Spinal cord (tissue), 10 donors: ENCODE measurements at places on chromosomes 5 and 9. TPM values are rescaled to one million over a fixed set of nuclear protein-coding genes. Genes with fewer than 3 reads are reported as not detected.

PCDHGB4 gene
- 10.3 TPM for polyA plus RNA-seq

CER1 gene
- 0.49 TPM for polyA plus RNA-seq

CSF2 gene
- not detected for polyA plus RNA-seq

BHMT2 gene
- 2.8 TPM for polyA plus RNA-seq

C9 gene
- polyA plus RNA-seq: 0.08 TPM

ZBED3 gene
- 14.6 TPM for polyA plus RNA-seq

DMRT2 gene
- polyA plus RNA-seq: 3.2 TPM

MCC gene
- polyA plus RNA-seq: 19.2 TPM

CDKN2B-AS1 gene
- 0.29 TPM for polyA plus RNA-seq

GRCh38 chr5:32115985-32116384, 58.1 kb downstream of the GOLPH3 start:
- DNase-seq: no peak

DNA sequence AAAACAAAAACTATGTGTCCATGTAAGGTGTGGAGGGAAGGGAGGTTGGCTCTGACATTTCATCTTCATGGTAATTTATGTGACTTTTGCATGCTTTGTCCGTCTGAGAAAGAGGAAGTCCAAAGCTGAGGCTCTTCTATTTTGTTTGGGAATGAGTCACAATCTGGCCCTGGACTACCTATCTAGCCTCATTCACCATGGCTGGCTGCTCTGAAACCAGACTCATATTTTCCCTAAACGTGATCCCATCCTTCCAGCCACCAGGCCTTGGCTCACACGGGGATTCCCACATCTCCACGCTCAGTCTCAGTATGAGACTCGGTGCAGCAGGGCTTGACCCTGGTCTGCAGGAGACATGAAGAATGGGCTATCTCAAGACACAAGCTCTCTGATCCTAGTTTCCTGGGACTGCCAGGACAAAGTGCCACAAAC, 672.8 kb downstream of the ACTL7B start:
- no peak for DNase-seq

DNA sequence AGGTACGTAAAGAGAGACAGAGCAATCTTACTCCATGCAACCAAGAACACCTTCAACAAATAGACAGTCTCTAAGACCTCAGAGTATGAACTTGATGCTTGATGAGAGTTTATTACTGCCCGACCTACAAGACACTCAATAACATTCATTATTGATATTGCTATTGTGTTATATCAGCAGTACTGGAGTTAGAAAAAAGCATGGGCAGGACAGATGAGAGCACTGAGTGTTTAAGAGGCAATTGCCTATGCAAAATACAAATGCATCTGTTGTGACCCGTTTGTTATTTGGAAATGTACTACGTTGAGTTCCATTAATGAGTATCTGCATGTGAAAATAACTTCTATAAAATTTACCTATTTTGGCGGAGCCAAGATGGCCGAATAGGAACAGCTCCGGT, 8.1 kb upstream of the MARCOL start:
- DNase-seq: no peak

DNA sequence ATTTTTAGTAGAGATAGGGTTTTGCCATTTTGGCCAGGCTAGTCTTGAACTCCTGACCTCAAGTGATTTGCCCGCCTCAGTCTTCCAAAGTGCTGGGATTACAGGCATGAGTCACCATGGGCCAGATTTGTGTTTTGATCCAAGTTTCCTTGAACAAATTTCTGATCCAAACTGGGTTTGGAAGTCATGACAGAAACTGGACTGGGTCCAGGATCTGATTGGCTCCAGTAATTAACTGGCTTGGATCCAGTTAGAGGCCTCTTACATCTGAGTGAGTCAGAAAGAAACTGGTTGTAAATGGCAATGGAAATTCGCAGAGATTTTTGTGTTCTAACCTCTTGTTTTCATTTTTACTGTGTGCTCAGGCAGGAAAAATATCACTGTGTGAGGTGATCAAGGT, 141.6 kb downstream of the SLC25A46 start:
- no peak for DNase-seq

DNA sequence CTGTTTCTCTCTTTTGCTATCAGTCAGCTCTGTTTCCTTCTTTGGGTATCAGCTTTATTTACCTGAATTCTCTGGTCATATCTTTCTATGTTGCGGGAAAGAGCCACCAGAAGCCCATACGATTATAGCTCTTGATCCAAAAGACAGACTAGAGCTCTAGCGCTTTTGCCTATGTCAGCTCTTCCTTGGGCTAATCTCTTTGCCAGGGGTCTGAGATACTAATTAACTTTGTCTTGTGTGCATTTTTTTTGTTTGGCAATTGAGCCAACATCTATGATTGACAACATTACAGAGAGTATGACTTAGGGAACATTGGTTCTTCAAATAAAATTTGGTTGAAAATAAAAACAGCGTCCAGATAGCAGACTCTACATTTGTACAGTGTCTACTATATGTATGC, 603.0 kb downstream of the KCTD16 start:
- no peak for DNase-seq

DNA sequence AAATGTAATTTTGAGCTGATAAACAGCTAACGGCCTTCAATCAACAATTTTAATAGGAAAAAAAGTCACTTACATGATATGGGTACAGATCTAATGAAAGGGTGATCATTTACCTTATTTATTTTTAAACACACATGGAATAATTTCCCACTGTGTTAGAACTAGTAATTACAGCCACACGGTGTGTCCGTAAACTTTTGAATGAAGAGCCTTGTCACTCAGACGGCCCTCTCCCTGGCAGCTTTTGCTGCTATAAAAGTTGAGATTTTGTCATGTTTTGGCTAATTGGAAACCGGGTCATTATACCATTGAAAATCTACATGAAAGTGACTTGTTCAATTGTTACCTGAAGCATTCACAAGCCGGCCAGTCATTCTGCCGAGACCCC, 15.7 kb downstream of the CFAP77 start:
- no peak for DNase-seq

GRCh38 chr5:67105270-67105669, 91.3 kb downstream of the CD180 start:
- no peak for DNase-seq

GRCh38 chr5:127375544-127376091, 85.0 kb downstream of the MEGF10 start:
- DNase-seq: no peak

GRCh38 chr9:73074176-73074708, 77.4 kb upstream of the ANXA1 start:
- DNase-seq: no peak

GRCh38 chr5:80054682-80055081, 19.5 kb downstream of the THBS4 start:
- DNase-seq: no peak

GRCh38 chr5:105587963-105588662, 2025.5 kb upstream of the NUDT12 start:
- no peak for DNase-seq

- DNase-seq: no peak
Observed at GRCh38 chr9:120545701-120546550, 34.0 kb downstream of the CDK5RAP2 start.

- DNase-seq: no peak
Observed at GRCh38 chr9:80143899-80144298, 572.1 kb downstream of the TLE4 start.

DNA sequence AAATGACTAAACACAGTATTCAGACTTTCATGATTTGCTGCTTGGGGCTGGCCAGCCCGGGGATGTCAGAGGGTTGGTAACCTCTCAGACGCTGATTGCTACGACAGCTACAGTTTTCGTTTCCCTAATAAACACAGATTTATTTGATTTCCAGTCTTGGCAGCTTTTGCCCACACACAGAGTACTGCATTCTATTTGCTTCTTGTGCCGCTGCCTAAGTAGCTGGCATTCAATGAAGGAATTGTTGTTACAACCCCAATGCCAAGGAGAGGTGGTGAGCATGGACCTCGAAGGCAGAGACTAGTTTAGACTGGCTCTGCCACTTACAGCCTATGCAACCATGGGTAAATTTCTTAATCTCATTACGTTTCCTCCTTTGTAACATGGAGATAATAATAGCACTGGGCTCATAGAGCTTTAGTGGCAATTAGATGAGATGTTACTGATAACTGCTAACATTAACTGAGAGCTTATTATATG, 247.1 kb upstream of the PANK3 start:
- peak; percentile 66 for DNase-seq

DNA sequence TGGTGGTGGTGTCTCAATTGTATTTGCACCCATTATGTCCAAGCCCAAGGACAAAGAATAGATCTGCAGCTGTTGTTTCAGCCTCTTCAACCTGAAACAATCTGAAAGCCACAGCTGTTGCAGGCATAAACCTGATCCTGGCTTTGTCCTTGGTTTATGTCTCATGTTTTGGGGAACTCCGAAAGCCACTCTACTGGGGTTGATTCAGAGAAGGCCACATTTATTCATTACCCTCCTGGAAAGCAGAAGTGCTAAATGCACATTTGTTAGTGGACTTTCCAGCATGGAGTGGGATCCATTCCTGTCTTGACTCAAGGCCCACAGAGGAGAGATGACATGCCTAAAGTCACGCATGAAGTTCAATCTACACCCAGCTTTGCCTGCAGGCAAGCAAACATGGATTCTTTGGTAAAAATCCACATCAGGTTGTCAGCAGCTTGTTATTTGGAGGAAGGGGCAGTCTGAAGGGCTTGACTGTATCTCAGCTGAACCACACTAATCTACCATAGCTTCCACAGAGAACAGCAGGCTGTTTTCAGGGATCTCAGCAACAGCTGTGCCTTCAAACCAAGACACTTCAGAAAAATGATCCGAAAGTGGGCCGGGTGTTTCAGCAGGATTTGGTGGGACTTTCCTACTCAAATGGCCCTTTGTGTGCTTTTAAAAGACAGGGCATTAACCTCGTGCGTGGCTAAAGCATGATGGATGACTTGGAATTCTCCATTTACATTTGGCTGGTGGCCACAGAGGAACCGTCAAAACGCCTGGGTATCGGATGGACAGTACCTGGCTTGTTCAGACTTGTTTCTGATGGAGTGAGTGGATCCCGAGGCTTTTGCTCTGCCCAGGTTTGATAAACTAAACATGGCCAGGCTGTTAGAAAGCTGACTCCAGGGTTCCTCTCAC, 36.2 kb upstream of the ADAM19 start:
- no peak for DNase-seq

- no peak for DNase-seq
Observed at GRCh38 chr9:107874137-107874536, 384.6 kb upstream of the KLF4 start.

DNA sequence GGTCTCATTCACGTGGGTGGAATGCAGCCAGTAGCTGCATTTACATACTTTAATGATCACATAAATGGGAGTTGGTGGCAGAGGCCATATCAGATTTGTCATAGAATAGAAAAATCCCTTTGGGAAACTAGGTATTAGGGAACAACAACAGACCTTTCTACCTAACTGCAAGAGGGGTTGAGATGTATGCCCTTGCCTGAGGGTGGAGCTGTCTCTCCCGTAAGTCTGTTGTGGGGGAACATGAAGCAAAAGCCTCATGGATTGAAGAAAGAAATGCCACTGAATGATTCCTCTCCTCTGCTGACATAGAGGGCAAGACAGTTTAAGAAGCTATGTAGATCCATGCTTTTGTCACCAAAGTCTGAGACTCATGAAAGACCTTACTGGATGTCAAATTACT, 461.3 kb downstream of the SPOCK1 start:
- no peak for DNase-seq

DNA sequence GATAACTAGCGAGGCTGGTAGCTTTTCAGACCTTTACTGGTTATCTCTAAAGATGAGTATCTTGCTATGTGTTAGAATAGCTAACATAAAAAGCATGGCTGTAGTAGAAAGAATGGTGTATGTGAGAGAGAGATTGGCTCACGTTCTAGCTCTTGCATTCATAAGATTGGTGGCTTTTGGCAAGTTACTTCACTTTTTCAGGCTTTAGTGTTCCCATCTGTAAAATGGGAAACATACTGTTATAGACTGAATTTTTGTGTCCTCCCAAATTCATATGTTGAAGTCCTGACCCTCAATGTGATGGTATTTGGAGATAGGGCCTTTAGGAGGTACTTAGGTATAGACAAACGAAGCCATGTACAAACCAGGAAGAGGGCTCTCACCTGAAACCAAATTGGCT, 302.4 kb upstream of the KLF4 start:
- no peak for DNase-seq

- DNase-seq: no peak
Observed at GRCh38 chr9:75188756-75189155, 100.4 kb downstream of the OSTF1 start.

GRCh38 chr5:179297026-179297425, 48.2 kb downstream of the ADAMTS2 start:
- DNase-seq: no peak

DNA sequence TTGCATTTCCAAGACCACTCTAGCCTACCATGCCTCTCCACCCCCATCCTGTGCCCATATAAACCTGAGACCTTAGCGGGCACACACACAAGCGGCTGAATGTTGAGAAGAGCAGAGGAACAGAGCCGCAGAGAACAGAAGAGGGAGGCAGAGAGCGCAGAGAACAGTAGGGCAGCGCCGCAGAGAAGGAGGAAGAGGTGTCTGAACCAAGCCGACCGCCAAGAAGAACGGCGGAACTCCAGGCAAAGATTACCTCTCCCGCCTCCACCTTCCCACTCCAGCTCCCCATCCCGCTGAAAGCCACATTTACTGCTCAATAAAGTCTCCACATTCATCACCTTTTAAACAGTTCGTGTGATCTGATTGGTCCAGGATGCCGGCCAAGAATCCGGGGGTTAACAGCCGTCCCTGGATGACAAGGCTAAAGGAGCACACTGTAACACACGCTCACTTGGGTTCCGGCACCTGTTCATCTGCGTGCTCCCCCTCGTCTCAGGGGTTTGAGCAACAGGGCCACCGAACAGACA, 33.2 kb downstream of the GRIN3A start:
- DNase-seq: no peak

DNA sequence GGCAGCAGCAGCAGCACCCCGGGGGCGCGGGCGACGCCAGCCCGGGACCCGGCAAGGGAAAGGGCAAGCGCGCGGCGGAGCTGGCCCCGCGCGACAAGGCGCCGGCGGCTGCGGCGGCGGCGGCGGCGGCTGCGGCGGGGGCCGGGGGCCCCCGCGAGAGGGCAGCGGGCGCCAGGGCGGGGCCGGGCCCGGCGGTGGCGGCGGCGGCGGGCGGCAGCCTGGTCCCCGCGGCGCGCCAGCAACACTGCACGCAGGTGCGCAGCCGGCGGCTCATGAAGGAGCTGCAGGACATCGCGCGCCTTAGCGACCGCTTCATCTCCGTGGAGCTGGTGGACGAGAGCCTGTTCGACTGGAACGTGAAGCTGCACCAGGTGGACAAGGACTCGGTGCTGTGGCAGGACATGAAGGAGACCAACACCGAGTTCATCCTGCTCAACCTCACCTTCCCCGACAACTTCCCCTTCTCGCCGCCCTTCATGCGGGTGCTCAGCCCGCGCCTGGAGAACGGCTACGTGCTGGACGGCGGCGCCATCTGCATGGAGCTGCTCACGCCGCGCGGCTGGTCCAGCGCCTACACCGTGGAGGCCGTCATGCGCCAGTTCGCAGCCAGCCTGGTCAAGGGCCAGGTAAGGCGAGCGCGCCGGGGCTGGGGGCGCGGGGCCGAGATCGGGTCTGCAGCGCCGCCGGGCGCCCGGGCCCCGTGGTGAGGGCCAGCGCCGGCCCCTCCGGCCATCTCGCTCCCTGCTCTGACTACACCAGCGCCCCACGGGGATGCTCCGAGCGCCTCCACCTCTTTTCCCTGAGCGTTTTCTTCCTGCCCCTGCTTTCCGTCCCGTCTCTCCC, at the start of gene UBE2QL1:
UBE2QL1 (plus strand) TSS at position 238 of the 843 bp plus-strand sequence; CDS start at position 273, 35 bp downstream.
- peak; percentile 61 for DNase-seq
